ENCODE measurements at places on chromosomes 12 and 14.
A peak's percentile ranks its signal among the peaks of the same experiment; 100 is the strongest.

DNA sequence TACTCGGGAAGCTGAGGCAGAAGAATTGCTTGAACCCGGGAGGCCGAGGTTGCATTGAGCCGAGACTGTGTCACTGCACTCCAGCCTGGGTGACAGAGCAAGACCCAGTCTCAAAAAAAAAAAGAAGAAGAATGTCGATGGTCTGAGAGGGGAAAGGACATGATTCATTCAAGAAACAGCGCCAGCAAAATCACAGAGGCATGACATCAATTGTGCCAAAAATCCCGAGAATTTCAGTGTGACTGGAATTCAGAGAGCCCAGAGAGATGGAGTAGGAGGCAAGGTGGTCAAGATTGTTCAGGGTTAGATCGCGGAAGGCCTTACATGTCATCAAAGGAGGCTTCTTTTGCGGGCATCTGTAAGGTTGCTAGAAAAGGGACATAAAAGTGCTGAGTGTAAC, 483.3 kb downstream of the VRK1 start:
- no peak for DNase-seq

DNA sequence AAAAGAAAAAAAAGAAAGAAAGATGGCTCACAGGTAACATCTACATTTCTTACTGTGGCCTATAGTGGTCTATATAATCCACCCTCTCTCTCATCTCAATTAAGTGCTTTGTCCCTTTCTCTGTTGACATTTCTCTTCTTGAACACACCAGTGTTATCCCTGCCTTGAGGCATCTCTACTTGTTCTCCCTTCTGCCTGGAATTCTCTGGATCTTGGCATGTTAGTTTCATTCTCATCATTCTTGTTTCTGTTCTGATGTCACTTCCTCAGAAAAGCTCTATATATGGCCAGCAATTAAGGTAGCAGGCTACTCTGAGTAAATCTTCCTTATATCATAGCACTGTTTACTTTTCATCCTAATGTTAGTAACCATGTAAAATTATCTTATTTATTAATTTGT, 155.7 kb upstream of the PDZRN4 start:
- DNase-seq: no peak

DNA sequence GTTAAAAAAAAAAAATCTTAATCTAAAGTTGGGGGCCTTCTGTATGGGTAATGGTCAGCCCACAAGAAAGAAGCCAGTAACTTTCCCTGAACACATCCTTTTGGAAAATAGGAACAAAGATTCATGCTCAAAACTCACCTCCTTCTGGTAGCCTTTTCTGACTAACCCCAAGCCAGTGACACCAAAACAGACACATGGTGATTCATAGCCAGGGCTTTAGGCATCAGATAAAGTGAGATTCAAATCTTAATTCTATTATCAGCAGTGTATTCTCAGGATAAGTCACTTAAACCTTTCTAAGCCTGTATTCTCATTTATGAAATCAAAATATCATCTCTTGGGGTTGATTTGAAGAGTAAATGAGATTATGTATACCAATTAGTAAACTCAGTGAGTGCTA, 4.9 kb downstream of the ATP5MC2 start:
- DNase-seq: no peak

GRCh38 chr14:55354500-55354899, 57.1 kb downstream of the ATG14 start:
- peak; percentile 23 for DNase-seq

DNA sequence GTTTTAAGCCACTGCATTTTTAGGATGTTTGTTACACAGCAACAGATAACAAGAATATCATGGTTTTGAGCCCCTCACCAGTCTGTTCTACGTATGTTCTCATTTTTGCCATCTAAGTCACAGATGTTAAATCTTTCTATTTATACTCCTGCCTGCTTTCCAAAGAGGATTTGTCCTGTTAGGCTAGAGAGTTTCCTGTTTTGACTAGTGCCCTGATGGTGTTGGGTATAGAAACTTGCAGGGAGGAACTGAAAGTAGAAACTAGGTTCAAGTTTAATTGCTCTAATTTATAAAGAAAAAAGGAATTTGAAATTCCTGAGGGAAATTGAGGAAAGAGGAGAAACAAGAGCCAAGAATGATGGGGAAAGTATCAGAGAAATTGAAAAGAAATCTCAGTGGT, 74.4 kb upstream of the COCH start:
- no peak for DNase-seq

DNA sequence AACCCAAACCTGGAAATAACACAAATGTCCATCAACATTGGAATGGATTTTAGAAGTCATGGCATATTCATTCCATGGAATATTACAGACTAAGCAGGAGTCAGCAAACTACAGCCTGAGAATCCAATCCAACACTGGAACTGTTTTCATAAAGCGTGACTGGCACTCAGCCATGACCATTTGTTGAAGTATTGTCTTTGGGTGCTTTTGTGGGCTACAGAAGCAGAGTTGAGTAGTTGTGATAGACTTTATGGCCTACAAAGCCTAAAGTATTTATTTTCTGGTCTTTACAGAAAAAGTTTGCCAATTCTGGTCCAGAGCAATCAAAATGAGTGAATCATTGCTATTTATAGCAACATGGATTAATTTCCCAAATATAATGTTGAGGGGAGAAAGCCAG, 34.5 kb upstream of the FRS2 start:
- DNase-seq: no peak

DNA sequence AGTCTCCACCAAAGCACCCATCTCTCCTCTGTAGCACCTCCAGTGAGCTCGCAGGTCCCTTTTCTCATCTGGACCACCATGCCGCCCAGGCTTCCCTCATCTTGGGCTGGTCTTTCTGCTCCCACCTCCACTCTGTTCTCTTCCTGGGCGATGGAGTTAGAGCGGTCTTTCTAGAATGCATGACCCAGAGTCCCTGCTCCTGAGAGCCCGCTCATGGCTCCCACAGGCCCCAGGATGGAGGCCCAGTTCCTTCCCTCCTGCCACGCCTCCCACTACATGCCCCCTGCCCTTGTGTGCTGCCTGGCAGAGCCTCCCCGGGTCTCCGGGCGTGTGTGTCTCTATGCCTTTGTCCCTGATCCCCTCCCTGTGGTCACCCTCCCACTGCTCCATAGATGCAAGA, 100.7 kb upstream of the RTL1 start:
- DNase-seq: no peak

- no peak for DNase-seq
Measured at GRCh38 chr12:31440586-31440985, 114.6 kb upstream of the SINHCAF start.

- peak; percentile 74 for DNase-seq
Measured at GRCh38 chr12:12813120-12814101, at the start of gene DDX47. Gene DDX47, plus strand, starts transcription at chr12:12813346. Its CDS starts 22 bp downstream, at chr12:12813368.

DNA sequence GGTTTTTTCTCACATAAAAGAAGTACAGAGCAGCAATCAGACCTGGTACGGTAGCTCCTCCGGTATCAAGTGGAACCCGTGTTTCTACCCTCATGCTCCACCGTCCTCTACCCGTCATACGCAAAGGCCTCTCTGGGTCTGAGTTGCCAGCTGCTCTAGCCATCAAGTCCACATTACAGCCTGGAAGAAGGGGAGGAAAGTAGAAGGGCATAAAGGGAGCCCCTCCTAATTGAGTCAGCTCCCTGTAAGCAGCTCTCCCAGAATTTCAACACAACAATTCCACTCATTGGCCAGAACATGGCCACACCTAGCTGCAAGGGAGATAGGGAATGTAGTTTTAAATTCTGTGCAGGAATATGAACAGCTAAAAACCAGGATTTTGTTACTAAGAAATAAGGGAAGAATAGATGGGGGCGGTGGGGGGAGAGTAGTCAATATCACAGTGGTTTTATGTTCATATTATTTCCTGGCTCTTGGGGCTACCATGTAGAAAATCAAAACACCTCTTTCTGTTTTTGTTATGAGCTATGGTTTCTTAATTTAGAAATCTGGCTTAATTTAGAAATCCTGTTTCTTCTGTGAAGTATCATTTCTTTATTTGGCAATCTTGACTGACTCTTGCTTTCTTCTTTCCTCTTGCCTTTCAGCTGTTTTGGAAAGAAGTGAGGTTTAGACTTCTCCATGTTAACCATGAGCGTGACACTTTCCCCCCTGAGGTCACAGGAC, 103.9 kb downstream of the AKAP6 start:
- no peak for DNase-seq

DNA sequence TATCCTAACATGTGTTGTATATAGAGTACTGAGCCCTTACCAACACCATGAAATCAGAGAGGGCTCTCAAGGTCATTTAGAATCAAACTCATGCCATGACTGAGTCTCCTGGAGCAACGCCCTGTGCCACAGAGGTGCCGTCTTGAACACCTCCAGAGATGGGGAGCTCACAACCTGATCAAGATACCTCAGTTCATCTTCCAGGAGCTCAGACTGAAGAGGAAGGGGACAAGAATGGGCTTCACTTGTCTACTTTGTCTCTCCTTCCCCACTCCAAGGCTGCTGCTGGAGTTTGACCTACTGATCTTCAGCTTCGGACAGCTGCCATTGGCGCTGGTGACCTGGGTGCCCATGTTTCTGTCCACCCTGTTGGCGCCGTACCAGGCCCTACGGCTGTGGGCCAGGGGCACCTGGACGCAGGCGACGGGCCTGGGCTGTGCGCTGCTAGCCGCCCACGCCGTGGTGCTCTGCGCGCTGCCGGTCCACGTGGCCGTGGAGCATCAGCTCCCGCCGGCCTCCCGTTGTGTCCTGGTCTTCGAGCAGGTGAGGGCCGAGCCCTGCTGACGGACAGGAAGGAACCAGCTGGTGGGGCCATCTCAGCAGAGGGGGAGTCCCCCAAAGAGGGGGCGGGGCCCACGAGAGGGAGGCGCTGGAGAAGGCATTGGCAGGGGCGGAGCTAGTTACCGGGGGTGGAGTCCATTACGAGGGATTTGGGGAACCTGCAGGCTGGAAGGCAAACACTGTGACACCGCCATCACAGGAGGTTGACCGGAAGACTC, 12.0 kb downstream of the SOAT2 start:
- DNase-seq: no peak

DNA sequence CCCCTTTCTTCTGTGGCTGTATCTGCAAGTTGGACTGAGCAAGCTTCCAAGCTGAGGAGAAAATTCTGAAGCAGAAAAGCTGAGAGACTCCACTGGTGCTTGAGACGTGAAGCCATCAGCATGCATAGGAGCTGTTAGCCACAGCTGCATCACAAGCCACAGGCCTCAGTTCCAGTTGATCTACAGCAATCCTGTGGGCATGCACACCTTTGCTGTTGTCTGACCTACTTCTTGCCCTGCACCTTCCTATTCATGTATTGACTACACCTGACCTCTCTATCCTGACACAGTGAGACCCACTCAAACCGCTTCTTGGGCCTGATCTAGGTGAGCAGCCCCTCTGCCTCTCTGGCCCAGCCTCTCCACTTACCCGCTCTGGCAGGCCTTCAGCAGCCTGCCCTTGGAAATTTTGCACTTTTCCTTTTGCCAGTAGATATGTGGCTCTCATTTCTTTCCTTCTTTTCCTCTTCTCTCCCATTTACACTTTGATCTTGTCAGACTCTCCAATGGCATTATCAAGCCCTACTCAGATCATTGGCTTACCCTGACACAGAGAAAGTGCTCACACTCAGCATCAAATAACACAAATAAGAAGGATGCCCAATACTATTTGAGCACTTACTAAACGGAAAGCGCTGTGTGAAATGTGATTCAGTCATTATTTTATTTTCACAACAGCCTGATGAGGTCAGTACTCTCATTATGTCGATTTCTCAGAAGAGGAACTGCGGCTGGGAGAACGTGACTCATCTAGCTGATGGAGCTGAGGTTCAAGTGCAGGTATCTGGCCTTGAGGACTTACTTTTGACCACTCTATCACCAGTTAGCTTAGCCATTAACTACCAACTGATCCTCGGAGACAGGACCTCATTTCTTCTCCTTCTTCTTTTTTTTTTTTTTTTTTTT, 21.9 kb upstream of the PTGR2 start:
- no peak for DNase-seq

- DNase-seq: no peak
Measured at GRCh38 chr14:88790501-88791251, 2.1 kb downstream of the EML5 start.

DNA sequence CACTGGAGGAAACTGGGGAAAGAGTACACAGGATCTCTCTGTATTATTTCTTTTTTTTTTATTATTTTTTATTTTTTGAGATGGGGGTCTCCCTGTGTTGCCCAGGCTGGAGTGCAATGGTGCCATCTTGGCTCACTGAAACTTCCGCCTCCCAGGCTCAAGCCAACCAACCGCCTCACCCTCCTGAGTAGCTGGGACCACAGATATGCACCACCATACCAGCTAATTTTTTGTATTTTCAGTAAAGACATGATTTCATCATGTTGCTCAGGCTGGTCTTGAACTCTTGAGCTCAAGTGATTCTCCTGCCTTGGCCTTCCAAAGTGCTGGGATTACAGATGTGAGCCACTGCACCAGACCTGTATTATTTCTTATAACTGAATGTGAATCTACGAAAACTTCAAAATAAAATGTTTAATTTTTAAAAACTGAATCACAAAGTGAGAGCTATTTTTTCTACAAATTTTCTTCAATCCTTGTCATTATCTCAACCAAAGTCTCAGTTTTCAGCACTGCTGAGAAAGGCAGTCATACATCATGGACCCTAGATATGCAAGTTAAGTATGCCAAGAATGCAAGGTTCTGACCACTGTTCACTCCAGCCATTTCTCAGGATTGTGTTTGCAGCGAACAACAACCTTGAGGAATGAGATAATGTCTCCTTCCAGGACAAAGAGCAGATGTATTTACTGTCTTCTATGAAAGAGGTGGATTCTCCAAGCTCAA, 2.4 kb downstream of the EAPP start:
- no peak for DNase-seq

- no peak for DNase-seq
Measured at GRCh38 chr12:48681399-48681709, 684 bp downstream of the KANSL2 start.

- no peak for DNase-seq
Measured at GRCh38 chr12:9169979-9170634, 38.1 kb downstream of the PZP start.

GRCh38 chr14:75720842-75721498, 59.9 kb downstream of the TTLL5 start:
- peak; percentile 85 for DNase-seq

GRCh38 chr12:111171832-111172231, 197.1 kb downstream of the PHETA1 start:
- DNase-seq: no peak

DNA sequence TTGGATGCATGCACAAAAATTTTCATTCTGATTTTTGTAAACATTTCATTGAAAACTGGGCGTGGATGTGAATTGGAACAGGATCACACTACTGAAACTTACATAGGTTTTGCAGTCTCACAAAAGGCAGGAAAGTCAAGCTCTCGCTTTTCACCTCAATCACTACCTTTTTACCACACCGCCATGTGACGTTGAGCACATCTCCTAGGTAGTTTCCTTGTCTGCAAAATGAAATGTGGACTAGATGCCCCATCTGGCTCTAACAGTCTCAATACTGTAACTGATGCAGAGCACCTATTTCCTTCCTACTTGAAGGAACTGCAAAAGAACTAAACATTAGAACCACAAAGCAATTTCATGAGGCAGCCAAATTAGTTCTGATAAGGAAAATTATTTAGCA, 4.4 kb upstream of the YY1 start:
- DNase-seq: no peak

- DNase-seq: no peak
Measured at GRCh38 chr12:100450735-100451134, 22.9 kb upstream of the NR1H4 start.

- DNase-seq: peak; percentile 40
Measured at GRCh38 chr14:73728717-73729330, 14.6 kb upstream of the PNMA1 start.
